ENCODE measurements at places on chromosomes 16 and 17.
A peak's percentile ranks its signal among the peaks of the same experiment; 100 is the strongest.

- DNase-seq, result no peak
Observed at GRCh38 chr16:64408699-64409098, 713.2 kb downstream of the CDH11 start.

DNA sequence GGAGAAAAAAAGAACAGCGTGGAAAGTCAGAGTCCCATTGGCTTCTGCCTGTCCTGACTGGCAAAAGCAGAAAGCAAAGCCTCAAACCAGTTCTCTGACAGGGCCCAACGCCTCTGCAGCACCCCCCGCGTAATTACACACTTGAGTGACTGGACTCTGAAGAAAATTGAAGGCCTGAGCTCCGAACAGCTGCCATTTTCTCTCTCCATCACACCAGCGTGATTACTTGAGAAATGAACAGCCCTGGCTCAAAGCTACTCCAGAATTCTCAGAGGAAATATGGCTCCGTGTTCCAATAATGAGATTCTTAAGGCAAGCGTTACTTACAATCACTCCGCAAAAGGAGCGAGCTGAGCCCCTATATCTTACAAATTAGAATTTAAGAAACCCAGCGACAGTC is 142.7 kb upstream of the C17orf78 start:
- no peak for DNase-seq

DNA sequence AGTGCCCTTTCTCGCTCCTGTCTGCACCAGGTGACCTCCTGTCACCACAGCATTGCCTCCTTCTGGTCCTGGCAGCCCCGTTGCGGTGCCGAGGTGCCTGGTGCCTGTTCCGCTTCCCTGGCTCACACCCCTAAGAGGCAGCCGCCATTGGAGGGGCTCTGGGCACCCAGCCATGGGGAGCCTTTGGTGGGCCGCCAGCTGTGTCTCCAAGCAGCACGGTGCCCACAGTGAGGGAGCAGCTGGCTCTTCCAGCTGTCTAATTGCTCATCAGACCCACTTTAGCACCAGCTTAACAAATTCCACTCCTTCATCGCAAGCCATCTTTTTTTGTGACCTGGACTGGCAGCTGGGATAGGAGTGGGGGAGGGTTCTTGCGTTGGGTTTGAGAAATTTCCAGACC is 276.1 kb downstream of the SNX29 start:
- DNase-seq, result no peak

- DNase-seq, result no peak
Observed at GRCh38 chr16:87465306-87465705, 27.5 kb downstream of the ZCCHC14 start.

DNA sequence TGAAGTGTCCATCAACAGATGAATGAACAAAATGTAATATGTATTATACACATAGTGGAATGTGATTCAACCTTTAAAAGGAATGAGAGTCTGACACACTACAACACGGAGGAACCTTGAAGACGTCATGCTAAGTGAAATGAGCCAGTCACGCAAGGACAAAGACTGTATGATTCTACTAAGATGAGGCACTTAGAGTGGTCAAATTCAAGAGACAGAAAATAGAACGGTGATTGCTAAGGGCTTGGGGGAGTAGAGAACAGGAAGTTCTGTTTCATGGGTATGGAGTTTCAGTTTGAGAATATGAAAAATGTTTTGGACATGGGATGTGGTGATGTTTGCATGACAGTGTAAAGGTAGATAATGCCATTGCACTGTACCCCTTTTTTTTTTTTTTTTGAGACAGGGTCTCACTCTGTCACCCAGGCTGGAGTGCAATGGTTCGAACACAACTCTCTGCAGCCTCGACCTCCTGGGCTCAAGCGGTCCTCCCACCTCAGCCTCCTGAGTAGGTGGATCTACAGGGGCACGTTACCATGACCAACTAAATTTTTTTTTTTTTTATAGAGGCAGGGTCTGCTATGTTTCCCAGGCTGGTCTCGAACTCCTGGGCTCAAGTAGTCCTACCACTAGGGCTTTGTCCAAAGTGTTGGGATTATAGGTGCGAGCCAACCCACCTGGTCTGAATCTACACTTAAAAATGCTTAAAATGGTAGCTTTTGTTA is 2.9 kb upstream of the CCDC102A start:
- no peak for DNase-seq

GRCh38 chr17:1865252-1866037 is 35.6 kb downstream of the RPA1 start:
- peak; percentile 20 for DNase-seq

GRCh38 chr16:19365486-19365885 is 52.2 kb upstream of the TMC5 start:
- DNase-seq, result no peak

- DNase-seq, result no peak
Observed at GRCh38 chr17:75596320-75597087, 8.9 kb downstream of the MYO15B start.

DNA sequence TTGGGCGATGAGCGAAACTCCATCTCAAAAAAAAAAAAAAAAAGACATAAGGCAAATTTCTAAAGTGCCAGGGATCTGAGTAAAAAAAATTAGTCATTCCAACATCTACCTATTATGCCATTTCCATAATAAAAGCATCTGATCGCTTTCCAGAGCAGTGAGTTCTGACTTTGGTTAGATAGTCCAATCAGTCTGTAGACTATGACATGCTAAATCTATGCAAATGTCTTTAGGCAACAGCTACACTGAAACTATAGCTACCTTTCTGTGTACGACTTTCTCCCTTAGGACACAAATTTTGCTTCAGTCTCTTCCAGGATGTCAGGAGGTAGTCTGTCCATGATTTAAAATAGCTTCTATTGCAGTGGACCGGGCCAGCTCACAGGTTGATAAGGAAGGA is 58.9 kb upstream of the ARHGAP44 start:
- no peak for DNase-seq

GRCh38 chr17:60371818-60372510 is 20.0 kb downstream of the USP32 start:
- DNase-seq, result no peak

DNA sequence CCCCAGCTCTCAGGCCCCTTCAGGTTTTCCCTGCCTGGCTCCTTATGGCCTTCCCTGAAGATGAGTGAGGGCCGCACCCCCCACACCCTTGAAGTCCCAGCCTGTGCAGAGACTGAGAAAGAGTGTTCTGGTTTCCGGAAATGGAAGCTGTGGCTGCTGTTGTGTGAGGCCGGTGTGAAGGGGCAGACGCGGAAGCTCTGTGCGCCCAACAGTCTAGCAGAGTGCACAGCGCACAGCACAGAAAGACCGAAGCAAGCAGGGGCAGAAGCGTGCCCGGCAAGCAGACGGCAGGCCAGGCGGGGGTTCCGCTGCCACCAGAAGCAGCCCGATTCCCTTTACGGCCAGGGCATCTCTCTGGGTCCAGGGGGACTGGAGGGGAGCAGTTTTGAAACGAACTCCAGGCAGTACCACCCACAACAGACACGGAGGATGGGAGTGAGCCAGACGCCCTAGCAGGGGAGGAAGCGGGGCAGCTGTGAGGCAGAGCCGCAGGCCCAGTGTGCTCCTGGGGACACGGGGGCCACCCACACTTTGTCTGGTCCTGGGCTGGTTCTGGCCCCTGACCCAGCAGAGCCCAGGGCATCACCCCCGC is 16.7 kb downstream of the TPSG1 start:
- no peak for DNase-seq

DNA sequence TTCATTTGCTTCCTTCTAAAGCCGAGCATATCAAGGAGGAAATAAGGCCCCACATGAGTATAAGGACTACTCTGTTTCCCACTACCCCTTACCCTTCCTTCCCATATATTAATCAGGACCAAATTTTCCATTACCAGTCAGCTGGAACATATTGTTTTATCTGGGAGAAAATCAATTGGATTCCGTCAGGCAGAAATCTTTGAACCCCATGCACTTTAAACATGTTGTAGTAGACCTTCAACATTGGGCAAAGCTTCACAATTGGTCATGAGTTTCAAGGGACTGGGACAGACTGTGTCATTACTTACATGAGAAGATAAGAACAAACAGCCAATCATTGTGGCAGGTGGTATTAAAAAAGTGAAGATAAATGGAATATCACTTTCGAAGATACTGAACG is 70.3 kb downstream of the ABCA8 start:
- no peak for DNase-seq

DNA sequence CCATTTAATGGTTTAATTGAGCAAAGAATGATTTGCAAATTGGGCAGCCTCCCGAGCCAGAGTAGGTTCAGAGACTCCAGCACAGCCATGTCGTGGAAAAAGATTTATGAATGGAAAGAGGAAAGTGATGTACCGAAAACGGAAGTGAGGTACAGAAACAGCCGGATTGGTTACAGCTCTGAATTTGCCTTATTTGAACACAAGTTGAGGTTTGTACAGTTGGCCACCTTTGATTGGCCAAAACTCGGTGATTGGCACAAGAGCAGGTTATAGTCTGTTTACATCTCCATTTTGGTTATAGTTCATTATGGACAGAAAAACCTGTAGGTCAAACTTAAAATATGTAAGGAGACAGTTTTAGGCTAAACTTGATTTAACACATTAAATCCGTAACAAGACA is 44.5 kb downstream of the TENT4B start:
- no peak for DNase-seq

- no peak for DNase-seq
Observed at GRCh38 chr16:27724482-27725235, 174.7 kb downstream of the KATNIP start.

GRCh38 chr16:17446661-17447060 is 24.1 kb downstream of the XYLT1 start:
- DNase-seq, result no peak

GRCh38 chr16:87954826-87955225 is 3.6 kb downstream of the BANP start:
- no peak for DNase-seq

- DNase-seq, result peak; percentile 26
Observed at GRCh38 chr17:74852237-74853047, 7.2 kb downstream of the GRIN2C start.

DNA sequence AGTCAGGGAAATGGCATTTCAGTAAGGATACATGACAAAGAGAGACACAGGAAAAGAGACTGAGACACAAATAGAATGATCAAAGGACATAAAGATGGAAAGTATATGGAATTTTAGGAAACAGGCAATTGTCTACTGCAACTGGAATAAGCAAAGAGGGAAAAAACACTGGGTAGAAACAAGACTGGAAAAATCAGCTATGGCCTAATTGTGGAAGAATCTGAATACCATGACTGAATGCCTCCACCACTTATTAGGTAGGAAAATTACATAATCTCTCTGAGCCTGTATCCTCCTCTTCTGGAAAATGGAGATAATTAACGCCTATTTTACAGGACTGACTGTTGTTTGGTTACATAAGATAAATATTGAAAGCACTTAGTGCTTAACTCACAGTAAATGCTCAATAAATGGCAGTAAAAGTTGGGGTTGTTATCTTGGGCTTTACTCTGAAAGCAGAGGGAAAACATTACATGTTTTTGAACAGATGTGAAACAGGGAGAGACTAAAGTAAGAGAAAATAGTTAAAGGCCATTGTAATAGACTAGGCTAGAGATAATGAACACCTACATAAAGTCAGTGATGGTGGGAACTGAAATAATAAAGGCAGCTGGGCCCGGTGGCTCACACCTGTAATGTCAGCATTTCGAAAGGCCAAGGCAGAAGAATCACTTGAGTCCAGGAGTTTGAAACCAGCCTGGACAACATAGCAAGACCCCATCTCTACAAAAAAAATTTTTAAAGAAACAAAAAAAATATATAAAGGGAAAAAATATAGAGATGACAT is 63.5 kb upstream of the C17orf78 start:
- no peak for DNase-seq

DNA sequence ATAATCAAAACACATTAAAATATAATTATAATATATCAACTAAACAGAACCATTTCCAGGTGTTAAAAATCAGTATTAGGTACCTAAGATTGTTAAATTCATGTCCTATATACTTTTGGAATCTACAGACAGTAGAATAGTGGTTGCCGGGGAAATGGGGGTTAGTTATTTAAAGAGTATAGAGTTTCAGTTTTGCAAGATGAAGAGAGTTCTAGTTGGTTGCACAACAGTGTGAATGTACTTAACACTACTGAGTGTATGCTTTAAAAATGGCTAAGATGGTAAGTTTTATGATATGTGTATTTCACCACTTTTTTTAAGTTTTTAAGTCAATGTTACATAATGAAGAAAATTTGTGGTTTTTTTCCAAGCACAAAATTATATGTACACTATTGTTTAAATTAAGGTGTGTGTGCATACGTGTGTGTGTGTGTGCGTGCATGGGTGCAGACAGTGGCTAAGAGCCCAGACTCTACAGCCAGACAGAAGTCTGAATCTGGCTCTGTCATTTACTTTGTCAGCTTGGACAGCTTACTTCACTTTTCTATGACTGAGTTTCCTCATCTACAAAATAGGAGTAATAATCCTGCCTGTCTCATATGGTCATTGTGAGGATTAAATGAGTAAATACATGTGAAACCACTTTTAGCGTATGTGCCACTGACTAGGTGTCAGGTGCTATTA is 25.3 kb upstream of the PHAF1 start:
- DNase-seq, result no peak

DNA sequence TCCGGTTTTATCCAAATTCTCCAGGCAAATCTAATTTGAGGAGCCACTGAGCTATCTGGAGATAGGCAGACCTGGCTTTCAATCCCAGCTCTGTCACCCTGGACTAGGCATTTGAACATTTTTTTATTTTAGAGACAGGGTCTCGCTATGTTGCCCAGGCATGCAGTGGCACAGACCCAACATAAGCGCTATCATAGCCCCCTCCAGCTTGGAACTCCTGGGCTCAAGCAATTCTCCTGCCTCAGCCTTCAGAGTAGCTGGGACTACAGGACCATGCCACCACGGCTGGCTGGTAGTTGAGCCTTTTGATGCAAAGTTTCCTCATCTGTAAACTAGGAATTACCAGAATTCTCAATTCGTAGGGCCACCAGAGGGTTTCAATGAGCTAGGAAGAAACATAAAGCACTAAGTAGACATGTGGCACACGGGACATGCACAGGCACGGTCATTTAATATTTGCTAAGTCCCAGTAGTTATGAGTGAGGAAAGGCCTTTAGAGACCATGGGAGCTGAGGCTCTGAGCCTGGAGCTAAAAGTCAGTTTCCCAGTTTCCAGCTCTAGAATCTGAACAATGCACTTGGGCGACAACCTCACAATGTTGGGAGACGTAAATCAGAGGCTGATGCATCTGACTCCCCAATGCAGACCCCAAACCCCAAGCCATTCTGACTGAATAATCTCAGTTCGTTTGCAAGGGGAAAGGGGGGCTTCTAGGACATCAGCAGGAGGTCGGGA is 1.1 kb downstream of the ELOB start:
- DNase-seq, result no peak

All from stimulated activated CD8-positive, alpha-beta memory T cell treated with anti-CD3 and anti-CD28 coated beads, Interleukin-4, amount 100 ng/mL, for 24 hours (primary cell).